ENCODE measurements at places on chromosomes 12 and 14.

GRCh38 chr12:837548-837947, 85.2 kb downstream of the WNK1 start:
- DNase-seq, result no peak

- DNase-seq, result no peak
Observed at GRCh38 chr12:107443320-107444090, 242.1 kb upstream of the PWP1 start.

GRCh38 chr12:64139021-64139420, 83.1 kb downstream of the KICS2 start:
- no peak for DNase-seq

DNA sequence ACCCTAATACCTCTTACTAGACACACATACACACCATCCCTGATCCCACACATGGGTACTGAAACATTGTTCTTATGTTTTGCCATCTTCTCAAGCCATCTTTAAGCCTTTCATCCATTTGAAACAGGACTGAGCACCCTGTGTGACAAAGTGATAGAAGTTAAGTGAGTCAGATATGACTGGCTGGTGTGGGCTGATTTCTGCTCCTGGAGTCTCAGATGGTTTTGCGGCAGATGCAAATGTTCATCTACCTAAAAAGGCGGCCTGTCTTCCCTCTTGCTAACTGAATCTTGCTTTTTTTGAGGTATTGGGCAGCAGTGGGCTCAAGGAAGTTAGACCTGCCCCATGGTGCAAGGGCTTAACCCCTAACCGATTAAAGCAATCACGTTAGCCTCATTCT, 30.4 kb upstream of the PKP2 start:
- DNase-seq, result no peak

- DNase-seq, result no peak
Observed at GRCh38 chr14:31479027-31479426, 8.8 kb downstream of the GPR33 start.

GRCh38 chr14:50061664-50062437, 54.5 kb downstream of the VCPKMT start:
- DNase-seq, result peak; percentile 81

- DNase-seq, result no peak
Observed at GRCh38 chr14:26522967-26523366, 74.9 kb downstream of the NOVA1 start.

DNA sequence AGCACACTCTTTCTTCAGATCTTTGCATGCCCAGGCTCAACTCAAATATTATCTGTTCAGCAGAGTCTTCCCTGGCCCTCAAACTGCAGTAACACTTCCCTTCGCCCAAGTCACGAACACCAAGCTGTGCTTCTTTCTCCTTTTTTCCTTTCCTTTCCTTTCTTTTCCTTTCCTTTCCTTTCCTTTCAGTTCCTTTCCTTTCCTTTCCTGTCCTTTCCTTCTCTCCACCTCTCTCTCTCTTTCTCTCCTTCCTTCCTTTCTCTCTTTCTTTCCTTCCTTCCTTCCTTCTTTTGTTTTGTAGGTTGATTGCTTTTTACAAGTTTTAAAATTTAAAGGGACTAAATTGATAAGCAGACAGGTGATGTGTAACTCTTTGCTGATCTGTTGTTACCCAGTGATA, 19.0 kb upstream of the ADGRD1 start:
- no peak for DNase-seq

DNA sequence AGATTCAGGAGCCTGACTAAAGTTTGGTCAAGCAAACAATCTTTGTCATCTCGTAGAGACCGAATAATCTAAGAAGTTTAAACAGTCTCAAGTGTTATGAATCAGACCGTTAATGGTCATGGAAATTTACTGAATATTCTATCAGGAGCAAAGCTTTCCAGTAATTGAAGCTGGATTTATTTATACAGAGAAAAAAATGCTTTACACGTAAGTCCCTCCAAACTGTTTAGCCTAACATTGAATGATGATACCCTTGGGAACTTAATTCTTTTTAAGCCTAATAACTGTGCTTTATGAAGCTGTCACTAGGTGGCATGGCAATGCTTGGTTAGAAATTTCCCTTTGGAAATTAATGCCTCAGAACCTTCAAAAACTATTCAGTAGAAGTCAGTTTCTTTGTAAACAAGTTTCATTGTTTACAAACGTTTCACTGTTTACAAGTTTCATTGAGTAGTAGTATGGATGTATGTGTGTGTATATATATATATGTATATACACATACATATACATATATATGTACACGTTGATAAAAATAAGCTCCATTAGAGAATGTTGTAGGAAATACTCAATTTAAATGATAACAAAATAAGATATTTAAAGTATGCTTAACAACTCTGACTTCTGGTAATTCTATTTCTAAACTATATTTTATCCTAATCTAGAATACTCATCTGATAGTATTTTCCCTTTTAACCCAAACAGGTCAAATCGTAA, 32.1 kb downstream of the DEPDC4 start:
- DNase-seq, result no peak

- DNase-seq, result no peak
Observed at GRCh38 chr12:124655048-124655697, 87.8 kb upstream of the NCOR2 start.

GRCh38 chr14:60196291-60196690, 31.1 kb upstream of the DHRS7 start:
- no peak for DNase-seq

DNA sequence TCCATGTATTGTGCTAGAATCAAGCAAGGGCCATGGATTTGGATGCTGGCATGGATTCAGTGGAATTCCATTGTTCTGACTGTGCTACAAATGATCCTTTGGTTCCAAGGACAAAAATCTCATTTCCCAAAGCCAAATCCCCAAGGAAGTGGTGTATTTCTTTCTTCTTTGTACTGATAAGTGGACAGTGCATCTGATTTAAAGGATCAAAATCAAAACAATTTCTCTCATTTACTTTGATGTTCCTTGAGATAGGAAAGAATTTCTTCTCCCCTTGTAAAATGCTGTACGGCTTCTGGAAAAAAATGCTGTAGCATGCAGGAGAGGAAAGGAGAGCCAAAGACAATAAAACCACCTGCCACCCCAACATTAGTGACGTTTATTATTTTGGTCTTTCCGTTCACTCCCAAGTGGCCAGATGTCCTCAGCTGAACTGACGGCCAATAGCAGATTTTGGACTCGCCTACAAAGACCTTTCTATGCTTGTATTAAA, 185.7 kb downstream of the PRKD1 start:
- DNase-seq, result no peak

GRCh38 chr12:55720894-55721444, 776 bp downstream of the RDH5 start:
- no peak for DNase-seq

GRCh38 chr14:24418492-24418873, 11.0 kb downstream of the CBLN3 start:
- DNase-seq, result no peak

- DNase-seq, result no peak
Observed at GRCh38 chr12:16246264-16246663, 31.2 kb downstream of the SLC15A5 start.
